ENCODE measurements at places on chromosomes 3 and 15. TPM values are rescaled to one million over a fixed set of nuclear protein-coding genes. Genes with fewer than 3 reads are reported as not detected.

The TRIP4 gene
- total RNA-seq = 16.6 TPM

The RNU5B-1 gene
- total RNA-seq = not detected

The TEX55 gene
- not detected for total RNA-seq

The IFT80 gene
- total RNA-seq = 51.7 TPM

The SLC28A2 gene
- total RNA-seq = 0.10 TPM

The CCR1 gene
- 1.2 TPM for total RNA-seq

The SOX14 gene
- total RNA-seq = not detected

The GPR171 gene
- total RNA-seq = not detected

The FBXL22 gene
- total RNA-seq = 21.7 TPM

Data from tongue (tissue), 3 donors.